CD4-positive, alpha-beta T cell treated with Interleukin-17A for 1 hour (primary cell): ENCODE measurements at places on chromosomes 5 and 9.

- no peak for DNase-seq
Observed at GRCh38 chr9:7195526-7195925, 437.8 kb downstream of the KDM4C start.

DNA sequence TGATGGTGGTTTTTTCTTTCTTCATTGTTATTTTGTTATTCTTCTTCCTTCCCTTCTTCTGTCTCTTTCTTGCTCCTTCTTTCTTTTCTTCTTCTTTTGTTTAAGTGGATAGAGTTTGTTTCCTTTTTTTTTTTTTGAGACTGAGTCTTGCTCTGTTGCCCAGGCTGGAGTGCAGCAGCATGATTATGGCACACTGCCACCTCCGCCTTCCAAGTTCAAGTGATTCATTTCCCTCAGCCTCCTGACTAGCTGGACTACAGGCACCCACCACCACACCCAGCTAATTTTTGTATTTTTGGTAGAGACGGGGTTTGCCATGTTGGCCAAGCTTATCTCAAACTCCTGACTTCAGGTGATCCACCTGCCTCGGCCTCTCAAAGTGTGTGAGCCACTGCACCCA, 40.3 kb downstream of the JAK2 start:
- no peak for DNase-seq

DNA sequence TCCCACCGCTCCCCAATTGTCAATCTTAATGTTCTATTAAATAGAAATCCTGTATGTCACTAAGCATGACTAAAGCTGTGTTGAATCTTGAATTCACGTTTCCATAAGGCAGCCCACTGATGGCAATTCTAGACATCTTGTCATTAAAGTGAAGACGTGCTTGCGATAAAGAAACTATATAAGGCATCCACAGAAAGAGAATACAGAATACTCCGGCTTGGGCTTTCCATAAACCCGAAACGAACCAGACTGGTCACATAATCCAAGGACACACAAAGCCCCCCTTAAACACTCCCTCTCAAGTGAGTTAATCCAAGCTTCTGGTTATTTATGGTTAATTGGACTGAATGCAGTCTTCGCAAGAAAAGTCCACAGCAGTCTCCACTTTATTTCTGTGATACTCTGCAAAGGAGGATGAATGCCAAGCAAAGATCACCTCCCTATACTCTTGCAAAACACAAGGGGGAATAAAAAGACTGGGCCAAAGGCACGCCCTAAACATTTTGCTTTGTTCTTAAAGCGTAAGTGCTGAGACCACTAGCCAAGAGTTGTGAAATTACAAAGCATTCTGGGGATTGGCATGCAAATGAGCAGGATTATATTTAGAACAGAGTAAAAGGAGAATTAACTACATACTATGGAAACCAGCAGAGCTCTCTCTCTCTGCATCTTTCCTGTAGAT, 54.7 kb downstream of the DPYSL3 start:
- no peak for DNase-seq

DNA sequence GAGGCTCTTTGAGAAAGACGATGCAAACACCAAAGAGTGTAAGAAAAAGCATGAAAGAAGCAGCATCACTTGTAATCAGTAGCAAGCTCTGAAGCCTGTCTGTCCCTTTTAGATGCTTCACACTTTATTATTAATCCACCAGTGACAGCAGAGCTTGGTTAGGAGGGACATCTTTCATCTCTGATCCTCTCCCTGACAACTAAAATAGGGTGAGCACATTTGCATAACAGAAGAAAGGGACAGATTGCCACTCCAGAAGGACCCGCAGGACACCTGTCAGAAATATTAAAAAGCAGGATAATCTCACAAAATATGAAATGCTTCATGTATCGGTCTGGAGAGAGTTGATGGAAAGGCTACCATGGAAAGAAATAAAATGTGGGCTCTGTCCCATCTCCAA, 71.4 kb upstream of the MAP1B start:
- DNase-seq, result no peak

DNA sequence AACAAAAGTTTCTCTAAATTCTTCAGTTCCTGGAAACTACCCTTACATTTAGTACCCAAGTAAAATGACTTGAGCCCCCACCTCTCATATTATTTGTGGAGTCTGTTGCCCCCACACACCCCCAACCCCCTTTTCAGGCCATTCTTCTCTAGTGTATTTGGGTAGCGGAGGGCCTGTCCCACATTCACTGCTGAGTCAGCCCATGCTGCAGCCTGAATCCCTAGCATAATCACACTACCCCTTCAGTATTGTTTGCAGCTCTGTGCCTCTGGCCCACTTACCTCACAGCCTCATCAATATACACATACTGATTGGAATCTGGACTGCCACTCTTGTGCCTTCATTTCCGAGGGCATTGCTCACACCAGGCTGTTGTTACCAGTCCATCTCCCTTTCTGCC, 26.8 kb downstream of the RGS7BP start:
- DNase-seq, result no peak

GRCh38 chr9:116309900-116310611, 156.5 kb downstream of the PAPPA start:
- no peak for DNase-seq

DNA sequence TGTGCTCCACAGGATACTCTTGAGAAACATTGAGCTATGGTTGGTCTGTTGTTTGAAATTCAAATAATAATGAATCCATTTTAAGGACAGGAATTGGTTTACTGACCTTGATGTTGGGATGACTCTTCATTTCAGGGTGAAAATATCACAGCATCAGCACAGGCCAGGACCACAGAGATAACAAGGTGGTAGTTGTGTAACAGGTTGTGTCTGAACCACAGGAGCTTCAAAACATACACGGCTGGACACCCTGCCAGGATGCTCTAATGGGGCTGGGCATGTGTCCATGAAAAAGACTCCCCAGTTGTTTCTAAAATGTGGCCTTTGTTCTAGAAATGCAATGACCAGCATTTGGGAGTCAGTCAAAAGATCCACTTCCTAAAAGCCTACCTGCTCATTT, 69.8 kb downstream of the ACO1 start:
- DNase-seq, result no peak

GRCh38 chr5:109003928-109004327, 256.2 kb downstream of the FER start:
- no peak for DNase-seq

DNA sequence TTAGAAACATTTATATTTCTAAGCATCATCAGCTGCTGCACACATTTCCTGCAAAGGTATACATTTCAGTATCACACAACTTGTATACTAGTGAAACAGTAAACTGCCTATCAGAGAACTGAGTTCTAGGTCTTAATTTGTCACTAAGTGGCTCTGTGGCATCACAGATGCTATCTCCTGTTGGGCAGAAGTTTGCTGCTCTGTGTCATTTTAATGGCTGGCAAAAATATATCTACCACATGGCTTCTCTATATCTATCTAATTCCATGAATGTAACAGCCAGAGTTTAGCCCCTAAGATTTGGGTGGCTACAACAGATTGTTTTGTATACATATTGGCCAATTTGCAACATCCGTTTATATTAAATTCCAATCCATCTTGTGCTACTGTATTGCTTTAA, 1231.9 kb upstream of the C9orf72 start:
- DNase-seq, result no peak

DNA sequence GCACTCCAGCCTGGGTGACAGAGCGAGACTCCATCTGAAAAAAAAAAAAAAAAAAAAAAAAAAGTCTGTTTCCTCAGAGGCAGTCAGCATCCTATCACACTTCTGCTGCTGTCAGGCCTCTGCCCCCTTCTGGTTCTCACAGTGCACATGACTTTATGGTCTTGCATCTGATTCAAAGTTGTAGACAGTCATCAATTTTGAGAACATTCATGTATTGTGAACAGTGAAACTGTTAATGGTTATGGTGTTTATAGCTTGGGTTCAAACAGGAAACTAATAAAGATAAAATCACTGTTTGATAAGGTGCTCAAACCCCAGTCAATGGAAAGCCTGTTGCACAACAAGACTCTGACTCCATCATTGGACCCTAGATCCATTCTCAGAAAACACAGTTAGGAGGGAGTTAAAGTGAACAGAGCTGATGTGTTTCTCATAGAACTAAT, 61.4 kb downstream of the FOXD1 start:
- peak; percentile 28 for DNase-seq

DNA sequence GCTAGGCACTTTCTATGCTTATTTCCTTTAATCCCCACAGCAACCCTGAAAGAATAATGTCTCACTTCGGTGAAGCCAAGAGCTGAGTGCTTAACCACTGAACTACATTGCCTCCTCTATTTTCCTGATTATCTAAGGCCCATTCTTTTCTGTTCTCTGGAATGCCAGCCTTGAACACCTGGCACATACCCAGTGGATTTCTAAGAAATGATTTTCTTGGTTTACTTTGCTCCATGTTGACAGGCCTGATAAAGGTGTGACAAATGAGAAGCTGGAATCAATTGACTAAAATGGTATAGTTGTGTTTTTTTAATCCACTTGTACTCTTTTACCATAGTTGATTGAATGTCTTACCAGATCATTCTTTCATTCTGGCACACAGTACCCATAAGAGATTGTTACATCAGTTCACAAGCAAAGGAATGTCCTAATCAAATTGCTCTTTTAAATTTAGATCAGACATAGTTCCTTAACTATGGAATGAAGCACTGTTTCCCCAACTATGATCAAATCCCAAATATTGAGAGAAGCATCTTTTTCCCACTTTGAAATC, 9.0 kb upstream of the ENC1 start:
- DNase-seq, result no peak

DNA sequence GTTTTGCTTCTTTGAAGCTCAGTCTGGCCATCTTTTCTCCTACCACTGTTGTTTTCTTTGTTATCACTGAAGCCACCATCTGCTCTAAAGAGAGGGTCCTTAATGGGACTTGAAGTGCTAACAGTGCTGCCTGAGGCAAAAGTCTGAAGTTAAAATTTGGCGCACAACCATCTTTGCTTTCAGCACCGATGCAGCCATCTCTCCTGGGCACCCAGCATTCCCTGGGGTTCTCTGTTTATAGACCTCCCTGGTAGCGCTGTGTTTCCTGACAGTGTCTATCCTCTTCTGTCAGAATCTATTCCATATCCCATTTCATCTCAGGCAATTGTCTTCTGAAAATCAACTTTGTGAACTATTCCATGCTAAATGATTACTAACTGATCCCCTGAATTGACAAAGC, 491.5 kb upstream of the MPDZ start:
- DNase-seq, result no peak

DNA sequence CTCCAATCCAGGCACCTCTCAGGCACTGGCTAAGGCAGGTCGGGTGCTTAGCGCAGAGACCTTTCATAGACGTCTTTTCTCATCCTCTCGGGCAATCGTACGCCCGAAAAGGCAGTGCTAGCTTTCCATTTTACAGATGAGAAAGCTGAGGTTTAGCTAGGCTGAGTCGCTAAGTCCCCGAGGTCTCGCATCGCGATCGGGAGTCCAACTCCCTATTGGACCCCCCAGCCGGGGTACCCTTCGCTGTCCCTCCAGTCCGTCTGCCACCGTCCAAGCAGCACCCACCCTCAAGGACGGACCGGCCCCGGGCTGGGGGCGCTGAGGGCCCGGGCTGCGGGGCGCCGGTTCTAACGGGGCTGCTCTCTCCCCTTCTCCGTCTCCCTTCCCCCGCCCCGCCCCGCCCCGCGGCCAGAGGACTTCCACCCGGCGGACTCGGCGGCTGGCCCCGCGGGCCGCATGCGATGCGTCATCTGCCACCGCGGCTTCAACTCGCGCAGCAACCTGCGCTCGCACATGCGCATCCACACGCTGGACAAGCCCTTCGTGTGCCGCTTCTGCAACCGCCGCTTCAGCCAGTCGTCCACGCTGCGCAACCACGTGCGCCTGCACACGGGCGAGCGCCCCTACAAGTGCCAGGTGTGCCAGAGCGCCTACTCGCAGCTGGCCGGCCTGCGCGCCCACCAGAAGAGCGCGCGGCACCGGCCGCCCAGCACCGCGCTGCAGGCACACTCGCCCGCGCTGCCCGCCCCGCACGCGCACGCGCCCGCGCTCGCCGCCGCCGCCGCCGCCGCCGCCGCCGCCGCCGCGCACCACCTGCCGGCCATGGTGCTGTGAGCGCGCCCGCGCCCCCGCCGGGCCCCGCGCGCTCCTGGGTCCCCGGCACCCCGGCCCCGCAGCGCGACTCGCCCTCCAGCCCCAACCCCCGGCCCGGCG, 12.5 kb upstream of the EXOSC2 start:
- peak; percentile 56 for DNase-seq

- no peak for DNase-seq
Observed at GRCh38 chr5:15283076-15283475, 216.9 kb upstream of the FBXL7 start.

DNA sequence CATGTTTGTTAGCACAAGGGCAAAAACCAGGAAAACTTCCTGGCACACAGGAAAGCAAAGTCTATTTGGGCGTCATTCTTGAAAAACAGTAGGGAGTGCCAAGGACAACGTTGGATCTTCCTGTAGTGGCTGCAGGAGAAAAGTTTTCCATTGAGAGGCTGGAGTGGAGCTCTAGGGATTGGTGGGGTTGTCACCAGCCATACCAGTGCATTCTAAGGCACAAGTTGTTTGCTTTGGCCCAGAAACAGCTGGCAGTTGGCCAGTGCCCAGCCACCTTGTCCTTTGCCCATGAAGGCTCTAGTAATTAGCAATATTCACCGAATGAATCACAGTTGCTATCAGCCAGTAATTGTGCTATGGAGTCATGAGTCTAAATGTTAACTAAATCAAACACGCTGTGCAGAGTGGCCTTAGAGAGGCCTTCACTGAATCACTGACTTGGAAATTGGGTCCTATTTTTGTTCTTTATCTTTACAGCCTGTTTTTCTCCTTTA, 26.4 kb downstream of the TNFSF15 start:
- DNase-seq, result no peak

DNA sequence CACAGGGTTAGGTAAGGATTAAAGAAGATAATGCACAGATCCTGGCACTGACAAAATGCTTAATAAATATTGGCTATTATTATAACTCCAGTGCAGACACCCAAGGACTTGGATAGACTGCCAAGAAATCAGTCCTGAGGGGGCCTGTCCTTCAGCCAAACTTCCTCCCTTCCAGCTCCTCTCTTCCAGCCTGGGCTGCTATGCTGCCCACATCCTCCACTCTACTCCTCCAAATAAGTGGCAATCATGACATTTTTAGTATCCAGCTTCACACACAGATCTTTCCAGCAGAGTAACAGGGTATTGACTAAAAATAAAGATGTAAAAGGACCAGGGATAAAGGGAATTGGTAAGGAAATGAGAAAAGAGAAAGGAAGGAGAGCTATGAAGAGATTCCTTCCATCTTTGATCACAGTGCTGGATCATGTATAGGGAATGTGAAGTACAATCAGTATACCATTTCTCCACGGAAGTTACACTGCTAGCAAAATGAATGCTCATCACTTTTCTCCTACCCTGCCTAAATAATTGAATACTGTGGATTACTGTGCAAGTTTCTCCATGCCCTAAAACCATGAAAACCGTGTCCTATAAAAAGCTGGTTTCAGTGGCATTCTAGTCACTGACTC, 136.0 kb upstream of the OSMR start:
- no peak for DNase-seq

DNA sequence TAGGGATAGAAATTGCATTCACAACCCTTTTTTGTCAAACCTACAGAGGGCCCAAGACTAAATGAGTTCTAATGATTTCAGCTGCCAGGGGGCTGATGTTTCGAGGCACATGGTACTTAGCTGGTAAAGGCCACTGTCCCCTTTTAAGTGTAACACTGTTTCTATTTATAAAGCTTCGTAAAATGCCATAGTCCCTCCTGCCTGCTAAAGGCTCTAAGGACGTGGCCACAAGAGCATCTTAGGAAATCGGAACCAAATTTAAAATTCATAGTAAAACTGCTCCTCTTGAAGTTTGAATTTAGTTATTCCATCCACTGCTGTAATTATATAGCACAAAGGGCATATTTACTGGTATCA, 170.3 kb upstream of the WWC1 start:
- DNase-seq, result no peak

GRCh38 chr5:10329446-10329819, 21.7 kb upstream of the CMBL start:
- DNase-seq, result no peak

- DNase-seq, result no peak
Observed at GRCh38 chr9:18887546-18887945, 145.5 kb downstream of the SAXO1 start.
